ENCODE measurements at places on chromosomes 4 and X. TPM values are rescaled to one million over a fixed set of nuclear protein-coding genes. Genes with fewer than 3 reads are reported as not detected.

KANTR gene
- 10.1 TPM for total RNA-seq

YY2 gene
- 0.68 TPM for total RNA-seq

DKK2 gene
- not detected for total RNA-seq

DNA sequence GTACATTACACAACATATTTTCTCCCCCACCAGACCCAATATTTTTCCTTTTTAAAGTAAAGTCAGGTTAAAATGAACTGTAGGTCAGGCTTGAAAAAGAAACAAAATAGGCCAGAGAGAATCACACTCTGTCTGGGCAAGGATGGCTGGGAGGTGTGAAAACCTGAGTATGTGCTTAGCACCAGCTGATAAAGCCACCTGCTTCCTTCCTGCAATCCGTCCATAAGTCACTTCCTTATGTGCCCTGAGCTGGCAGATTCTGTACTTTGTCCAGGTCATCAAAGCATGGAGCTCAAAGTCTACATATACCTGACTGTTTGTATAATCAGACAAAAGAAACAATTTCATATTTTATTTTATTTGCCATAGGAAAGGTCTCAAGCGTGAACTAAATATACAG lies 37.7 kb downstream of the ANTXR2 start:
- no peak for DNase-seq

RHOXF1 gene
- total RNA-seq = 1.1 TPM

GRCh38 chrX:154457491-154458115 lies 478 bp upstream of the PLXNA3 start:
- DNase-seq = peak; percentile 62

DNA sequence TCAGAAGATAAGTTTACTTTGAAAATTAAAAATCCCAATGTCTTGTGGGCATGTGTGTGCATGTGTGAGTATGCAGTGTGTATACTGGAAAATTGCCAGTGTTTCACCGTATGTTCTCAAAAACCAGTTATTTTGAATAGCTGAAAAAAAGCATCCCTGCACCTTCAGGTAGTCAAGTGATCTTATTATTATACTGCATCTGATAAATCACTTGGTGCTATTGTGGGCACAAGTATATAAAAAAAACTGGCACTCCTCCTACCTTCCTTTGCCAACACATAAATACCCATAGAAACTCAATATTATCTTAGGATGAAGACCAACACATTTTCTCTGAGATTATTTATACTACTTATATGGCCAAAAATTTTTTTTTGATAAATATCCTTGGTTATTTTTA lies 91.5 kb upstream of the MAP9 start:
- DNase-seq = no peak

DNA sequence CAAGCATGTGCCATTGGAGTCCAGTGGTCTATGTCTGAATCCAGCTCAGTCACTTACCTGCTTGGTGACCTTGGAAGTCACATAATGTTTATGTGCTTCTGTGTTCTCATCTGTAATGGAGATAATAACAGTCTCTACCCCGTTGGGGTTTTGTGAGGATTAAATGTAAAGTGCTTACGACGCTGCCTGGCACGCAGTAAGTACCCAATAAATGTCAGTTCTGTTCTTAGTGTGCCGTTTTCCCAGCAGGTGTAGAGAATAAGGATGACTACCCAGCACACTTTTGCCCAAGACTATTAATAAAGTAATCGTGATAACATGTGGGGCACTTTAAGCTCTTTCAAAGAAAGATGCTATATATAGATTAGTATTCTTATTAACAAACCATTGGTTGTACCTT lies 56.7 kb downstream of the MTM1 start:
- DNase-seq = no peak

DNA sequence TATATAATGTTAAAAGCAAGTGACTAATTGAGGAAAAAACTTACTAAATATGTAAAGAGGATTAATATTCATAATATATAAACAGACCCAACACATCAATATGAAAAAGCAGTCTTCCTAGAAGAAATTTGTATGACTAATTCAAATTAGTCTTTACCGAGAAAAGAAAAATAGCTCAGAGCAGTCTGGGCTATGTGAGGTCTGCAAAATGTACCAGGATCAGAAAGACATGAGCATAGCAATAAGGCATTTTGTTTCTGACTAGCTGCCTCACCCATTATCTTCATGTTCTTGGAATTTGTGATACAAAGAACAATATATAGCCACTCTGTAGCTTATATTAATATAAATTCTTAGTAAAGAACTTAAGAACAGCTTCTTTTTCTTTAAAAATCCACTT lies 13.7 kb upstream of the TMPRSS11B start:
- no peak for DNase-seq

PFKFB1 gene
- total RNA-seq = 0.42 TPM

ODAM gene
- total RNA-seq = not detected

- peak; percentile 26 for DNase-seq
These were observed 18.8 kb upstream of the TMSB4X start for GRCh38 chrX:12955882-12956703.

- DNase-seq = no peak
These were observed 83.1 kb upstream of the FTHL17 start for GRCh38 chrX:31154946-31155345.

- DNase-seq = no peak
These were observed 154.5 kb upstream of the QRFPR start for GRCh38 chr4:121535351-121535750.

- DNase-seq = no peak
These were observed 54.6 kb upstream of the RAPGEF2 start for GRCh38 chr4:159048166-159048886.

DNA sequence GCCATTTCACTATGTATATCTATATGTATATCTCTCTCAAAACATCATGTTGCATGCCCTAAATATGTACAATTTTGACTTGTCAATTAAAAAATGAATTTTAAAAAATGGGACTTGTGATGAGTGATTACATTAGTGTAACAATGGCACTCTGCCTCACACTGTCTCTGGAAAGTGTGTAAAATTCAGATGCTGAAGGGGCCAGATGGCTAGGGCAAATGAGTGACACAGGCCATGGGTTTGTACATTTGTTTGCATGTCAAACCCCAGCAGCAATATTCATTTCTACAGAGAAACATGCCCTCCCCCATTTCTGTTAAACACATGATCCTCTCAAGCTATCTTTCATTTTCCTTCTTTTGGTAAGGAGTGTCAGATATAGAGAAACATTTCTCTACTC lies 8.1 kb downstream of the SCARB2 start:
- no peak for DNase-seq

- DNase-seq = no peak
These were observed 76.0 kb downstream of the NR3C2 start for GRCh38 chr4:148366251-148366650.

DNA sequence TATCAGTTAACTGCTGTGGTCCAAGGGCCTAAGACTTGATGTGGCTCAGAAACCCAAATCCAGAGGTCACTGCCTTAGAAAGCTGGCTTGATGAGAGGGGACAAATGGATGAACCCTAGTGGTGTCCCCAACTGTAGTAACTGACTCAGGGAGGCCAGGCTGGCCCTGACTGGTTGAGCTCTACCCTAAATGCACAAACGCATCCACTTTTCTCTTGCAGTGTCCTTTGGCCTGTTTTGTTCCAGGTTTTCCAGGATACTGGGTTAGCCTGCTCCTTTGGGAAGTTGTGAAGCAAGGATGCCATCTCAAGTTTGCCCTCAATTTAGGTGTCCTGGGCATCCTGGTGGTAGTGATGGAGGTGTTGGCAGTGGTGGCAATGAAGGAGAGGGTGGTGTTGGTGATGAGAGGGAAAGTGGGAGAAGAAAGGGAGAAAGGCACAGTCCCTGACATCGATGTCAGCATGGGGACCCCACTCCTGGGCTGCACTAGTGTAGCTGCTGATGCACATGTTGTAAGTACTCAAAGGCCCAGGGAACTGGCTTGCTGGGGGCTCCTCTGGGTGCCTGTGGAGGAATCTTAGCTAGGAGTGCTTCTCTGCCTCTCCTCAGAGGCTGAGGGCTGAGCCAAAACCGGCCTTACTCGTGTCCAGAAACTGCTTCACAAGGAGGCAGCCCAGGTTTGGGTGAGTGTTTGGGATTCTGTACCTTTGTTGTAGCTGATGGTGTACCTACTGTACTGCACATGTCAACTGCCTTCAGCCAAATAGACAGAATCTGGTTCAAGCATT lies 2.9 kb upstream of the HAND2 start:
- no peak for DNase-seq

DNA sequence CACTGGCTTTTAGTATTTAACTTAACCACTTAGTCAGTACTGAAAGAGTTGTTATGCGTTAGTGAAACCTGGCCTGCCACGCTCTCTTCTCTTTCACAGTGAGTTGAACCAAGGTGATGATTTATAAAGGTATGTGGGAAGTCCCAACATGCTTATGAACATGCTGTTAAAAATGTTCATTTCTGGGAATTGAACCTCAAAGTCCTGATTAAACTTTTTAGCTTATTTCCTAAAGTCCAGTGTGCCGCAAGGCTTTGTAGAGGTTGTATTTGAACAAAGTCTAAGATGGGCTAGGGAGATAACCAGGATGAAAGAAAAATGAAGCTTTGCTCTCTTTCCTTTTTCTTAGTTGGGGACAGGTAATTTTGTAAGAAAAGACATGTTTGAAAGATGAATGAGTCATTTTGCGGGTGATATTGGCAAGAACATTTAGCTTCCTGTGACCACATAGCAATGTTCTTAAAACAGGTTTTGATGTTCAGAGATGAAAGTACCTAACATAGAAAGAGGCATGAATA lies 270.3 kb downstream of the DTHD1 start:
- DNase-seq = no peak

MAGEC2 gene
- not detected for total RNA-seq
